ENCODE measurements at places on chromosomes 11 and 22. TPM values are rescaled to one million over a fixed set of nuclear protein-coding genes. Genes with fewer than 3 reads are reported as not detected.
A peak's percentile ranks its signal among the peaks of the same experiment; 100 is the strongest.

DNA sequence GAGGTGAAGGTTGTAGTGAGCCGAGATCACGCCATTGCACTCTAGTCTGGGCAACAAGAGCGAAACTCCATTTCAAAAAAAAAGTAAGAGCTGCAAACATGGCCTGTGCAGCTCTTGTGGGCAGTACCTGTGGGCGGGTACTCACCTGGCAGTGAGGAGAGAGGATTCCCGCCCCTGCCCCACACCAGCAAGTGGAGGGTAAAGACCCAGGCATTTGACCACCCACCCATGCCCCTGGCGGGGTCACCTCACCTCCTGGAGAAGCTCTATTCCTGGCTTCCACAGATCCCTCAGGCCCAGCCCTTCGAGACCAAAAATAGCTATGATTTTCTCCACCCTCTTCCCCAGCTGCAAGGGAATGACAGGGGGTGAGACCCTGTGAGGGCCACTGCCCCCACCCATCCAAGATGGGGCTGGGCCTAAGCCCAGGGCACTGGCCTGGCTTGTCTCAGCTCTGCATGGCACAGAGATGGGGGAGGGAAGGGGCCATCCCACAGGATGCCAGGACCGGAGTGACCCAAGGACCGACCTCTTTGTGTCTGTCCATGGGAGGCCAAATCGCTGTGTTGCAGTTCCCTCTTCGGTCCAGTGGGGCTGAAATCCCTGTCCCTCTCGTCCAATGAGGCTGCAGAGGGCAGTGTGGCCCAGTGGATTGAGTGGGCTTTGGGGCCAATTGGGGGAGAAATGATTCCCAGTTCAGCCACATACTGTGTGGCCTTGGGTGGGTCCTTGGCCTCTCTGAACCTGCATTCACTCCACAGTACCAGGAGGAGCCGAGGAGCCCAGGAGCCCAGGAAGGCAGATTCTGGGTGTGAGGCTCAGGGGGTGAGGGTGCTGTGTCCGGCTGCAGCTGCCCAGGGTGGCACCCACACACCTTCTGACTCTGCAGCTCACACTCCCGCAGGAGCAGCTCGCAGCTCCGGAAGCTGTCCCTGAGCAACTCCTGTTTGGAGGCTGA, 14.6 kb downstream of the SEC14L6 start:
- DNase-seq: no peak

DNA sequence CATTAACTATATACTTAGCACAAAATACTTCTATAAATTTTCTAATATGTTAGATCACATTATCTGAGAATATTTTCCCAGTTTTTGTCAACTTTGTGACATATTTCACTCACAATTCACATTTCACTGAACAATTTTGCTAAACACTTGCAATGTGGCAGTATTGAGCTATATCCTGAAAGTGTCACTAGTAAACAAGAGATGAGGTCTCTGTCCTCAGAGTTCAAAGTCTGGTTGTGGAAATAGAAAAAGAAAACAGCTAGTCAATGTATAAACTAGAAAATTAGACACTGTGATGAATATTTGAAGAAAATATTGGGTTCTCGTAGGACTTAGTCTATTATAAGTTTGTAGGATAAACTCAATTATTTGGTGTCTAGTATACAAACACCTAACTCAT, 87.4 kb upstream of the CHORDC1 start:
- no peak for DNase-seq

GRCh38 chr11:9008661-9009060, 4.9 kb upstream of the NRIP3 start:
- DNase-seq: no peak

The KRTAP5-1 gene
- not detected for total RNA-seq

The TPBGL gene
- total RNA-seq: 0.16 TPM

The CHRM4 gene
- 0.84 TPM for total RNA-seq

The PHOX2A gene
- total RNA-seq: not detected

The SCGB1D2 gene
- not detected for total RNA-seq

The FIBIN gene
- 36.7 TPM for total RNA-seq

DNA sequence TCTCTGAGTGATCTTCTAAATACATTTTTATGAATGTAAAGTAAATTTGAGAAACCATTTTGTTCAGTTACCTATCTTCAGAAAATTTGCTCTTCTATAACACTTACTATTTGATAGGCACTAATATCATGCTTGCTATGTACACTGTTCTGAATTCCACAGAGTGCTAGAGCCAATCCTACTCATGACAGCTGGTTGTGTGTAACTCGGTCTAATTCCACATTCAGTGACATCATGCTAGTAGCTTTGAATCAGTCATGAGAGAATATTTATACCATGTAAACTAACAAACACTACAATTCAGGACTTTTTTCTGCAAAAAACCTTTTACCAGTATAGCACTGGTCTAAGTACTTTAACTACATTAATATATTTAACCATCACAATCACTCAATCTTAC, 902.9 kb downstream of the DLG2 start:
- DNase-seq: no peak

DNA sequence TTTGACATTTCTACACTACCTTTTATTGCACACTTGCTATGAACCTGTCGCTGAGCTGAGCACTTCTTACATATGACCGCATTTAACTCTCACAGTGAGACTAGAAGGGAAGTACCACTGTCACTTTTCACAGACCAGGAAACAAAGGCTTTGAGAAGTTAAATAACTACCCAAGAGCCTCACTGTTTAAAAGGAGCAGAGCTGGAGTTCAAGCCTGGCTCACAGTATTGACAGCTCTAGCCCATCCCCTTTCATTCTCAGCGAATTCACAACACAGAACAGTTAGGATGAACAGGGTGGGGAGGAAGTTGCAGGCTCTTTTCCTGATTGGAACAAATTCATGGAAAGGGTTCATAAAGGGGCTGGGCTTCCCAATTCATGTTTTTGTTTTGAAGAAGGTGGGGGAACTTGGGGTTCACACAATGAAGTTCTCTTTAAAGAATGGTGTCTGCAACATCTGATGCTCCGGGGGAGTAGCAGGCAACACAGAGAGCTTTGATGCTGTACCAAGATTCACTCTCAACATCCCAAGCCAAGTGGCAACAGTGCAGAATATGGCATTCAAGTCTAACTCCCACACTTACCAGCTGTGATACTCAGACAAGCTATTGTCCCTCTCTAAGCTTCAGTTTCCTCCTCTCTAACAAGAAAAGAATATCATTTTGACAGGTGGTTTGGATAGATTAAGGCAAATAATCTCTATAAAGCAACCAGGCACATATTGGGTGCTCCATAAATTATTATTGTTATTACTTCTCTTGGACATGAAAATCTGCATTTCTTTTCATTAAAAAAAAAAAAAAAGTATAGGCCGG, 17.2 kb downstream of the SCGB1A1 start:
- DNase-seq: no peak

- peak; percentile 31 for DNase-seq
Measured at GRCh38 chr11:78295991-78296930, 107.5 kb downstream of the USP35 start.

The BARX2 gene
- 0.10 TPM for total RNA-seq

GRCh38 chr11:120532082-120532831, 20.7 kb downstream of the GRIK4 start:
- no peak for DNase-seq

DNA sequence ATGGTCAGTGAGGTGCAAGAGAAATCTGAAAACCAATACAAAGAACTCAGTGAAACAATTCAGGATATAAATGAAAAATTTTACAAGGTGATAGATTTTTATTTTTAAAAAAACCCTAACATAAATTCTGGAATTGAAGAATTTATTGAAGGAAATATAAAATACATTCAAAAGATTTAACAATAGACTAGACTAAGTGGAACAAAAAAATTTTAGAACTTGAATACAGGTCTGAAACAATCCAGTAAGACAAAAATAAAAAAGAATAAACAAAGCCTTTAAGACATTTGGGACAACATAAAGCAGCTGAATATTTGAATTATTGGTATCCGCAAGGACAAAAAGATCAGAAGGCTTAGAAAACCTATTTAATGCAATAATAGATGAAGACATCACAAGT, 8.7 kb downstream of the SPA17 start:
- DNase-seq: no peak

The CD3G gene
- total RNA-seq: 1.1 TPM

GRCh38 chr11:111735262-111736116, 30.7 kb downstream of the PPP2R1B start:
- DNase-seq: peak; percentile 84

DNA sequence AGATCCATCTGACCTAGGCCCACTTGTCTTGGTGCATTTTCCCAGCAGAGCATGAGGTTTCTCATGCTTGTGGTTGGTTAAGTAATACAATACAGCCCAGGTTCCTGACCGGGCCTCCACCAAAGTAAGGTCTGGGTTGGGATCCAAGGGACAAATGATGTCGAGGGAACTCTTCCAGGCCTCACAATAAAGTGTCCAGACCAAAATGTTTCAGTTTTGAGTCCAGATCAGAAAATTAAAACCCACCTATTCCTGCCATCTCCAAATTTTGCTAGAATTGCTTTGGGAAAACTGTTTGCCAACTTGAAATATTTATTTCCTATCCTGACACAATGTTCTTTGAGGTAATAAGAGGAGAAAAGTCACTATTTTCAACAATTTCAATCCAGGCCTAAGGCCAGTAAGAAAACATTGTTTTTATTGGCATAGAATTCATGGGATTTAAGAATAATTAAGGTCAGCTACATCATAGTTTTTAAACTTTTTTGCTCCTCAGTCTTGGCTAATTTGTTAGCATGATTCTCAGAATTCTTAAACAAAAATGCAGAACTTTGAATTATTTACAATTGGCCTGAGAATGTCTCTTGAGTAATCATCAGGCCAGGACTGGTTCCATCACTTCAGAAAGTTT, 51.4 kb downstream of the ME3 start:
- no peak for DNase-seq

The OR10A2 gene
- total RNA-seq: not detected

DNA sequence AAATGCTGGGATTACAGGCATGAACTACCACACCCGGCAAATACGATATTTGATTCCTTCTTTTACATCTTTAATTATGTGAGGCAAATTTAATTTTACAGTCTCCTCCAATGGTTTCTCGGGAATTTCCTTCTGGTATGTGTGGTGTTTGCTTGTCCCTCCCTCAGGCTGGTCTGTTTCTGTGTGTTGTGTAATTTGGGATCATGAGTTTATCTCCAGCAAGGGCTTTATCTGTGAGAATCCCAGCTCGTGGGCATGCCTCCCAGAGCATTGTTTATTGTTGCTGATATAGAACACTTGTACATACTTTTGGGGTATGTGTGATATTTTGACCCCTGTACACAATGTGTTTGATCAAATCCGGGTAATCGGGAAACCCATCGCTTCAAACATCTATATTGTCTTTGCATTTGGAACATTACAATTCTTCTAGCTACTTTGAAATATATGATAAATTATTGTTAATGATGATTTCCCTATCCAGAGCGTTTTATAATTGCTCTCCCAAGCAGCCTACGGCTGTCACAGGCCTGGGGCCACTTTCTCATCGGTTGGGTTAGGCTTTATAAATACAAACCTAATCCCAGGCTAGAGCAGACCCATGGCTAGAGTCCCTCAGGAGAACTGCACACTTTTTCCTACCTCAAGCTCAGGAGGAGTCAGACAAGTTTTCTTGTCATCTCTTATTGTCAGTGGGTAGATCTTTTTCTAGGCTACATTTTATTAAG, 15.0 kb upstream of the PRR5 start:
- DNase-seq: peak; percentile 64

- DNase-seq: peak; percentile 12
Measured at GRCh38 chr11:78796956-78797355, 222.3 kb upstream of the NARS2 start.

The GRAP2 gene
- total RNA-seq: not detected

GRCh38 chr11:12704049-12704448, 29.8 kb downstream of the TEAD1 start:
- DNase-seq: no peak

DNA sequence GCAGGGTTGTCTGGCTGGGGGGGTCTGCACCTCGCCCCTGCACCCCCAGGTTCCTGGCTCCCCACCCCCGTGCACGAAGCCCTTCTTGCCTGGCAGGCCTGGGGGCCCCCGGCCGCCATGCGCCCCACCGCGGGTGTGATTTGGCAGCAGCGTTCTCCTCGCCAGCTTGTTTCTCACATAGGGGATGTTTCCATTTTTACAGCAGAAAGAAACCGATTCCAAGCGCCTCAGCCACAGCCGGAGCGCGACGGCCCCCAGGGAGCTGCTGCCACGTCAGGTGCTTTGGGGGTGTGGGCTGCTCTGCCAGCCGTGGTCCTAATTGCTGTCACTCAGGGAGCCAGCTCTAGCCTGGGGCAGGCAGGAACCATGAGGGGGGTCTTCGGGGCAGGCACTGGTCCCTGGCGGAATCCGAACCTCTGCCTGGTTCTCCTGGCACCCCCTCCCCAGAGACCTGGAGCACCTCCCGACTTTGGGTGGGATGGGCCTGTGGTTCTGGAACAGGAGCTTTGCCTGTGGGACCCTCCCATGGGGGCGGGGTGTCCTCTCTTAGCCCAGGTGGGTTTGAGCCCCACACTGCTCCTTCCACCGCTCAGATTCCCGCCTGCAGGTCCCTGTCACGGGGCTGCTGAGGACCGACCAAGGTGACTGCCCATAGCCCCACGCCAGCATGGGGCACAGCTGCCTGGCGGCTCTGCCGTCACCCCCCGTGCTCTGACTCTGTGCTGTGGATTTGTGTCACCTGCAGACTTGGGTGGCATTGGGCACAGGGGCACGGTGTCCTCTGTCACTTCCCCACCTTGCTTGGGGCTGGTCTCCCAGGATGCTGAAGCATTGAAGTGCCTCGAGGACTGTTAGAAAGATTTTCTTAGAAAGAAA, 54.0 kb downstream of the RTN4R start:
- DNase-seq: no peak

The APLNR gene
- 0.48 TPM for total RNA-seq

DNA sequence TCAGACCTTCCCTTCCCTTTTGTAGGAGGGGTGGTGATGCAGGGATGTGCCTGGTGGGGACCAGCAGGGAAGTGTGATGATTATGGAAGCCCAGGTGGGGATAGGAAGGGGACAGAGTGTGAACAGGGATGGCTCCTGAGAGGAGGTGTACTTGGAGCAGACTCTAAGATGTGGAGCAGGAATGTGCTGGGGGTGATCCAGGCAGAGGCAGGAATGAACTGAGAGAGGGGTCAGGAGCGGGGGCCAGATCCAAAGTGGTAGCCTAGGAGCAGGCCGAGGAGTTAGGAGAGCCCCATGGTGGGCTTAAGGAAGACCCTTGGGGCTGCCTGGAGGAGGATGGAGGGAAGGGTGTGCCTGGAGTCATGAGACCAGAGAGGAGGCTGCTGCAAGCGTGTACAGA, 3.7 kb downstream of the NPTXR start:
- no peak for DNase-seq

The DEFB131B gene
- not detected for total RNA-seq

The OR52A1 gene
- total RNA-seq: not detected

DNA sequence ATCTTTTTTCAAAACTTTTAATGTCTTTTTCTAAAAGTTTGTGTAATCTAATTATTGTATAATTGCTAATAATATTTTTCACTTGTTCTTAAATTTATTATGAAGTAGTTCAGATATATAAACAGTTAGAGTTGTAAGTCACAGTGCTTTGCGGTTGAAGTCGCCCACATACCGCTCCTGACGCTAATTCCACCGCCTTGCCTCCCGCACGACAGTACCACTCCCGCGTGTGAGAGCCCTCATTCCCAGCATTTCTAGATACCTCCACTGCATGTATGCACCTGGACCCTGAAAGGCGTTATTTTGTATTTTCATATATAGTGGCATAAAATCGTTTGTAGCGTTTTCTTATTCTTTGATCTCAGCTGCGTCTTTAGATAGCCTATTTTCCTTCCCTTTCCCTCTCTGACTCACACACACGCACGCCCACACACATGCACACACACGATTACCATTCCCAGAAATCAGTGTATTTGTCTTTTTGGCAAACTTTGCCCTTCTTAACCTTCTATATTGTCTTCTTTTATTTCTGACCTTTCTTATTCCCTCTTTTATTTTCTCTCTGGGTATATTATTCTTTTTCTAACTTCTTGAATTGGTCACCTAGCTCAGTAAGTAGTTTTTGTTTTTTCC, 56.4 kb upstream of the PITPNB start:
- no peak for DNase-seq
